ENCODE measurements at places on chromosomes 1 and 21.

DNA sequence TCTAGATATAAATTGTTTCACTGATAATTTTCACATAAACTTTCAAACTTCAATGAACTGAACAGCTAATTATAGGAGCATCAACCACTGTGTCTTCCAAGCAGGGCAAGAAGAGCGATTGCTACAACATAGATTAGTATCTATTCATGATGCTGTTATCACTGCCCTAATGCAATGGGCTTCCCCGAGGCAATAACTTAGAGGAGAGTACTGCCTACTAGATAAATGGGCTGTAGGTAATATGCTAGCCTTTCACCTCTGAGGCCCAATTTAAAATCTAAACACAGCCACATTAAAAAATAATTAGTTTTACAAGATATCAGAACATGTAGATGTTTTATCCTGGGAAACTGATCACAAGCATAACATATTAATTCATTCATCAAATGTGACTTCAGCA, 318.0 kb downstream of the VAV3 start:
- no peak for DNase-seq

DNA sequence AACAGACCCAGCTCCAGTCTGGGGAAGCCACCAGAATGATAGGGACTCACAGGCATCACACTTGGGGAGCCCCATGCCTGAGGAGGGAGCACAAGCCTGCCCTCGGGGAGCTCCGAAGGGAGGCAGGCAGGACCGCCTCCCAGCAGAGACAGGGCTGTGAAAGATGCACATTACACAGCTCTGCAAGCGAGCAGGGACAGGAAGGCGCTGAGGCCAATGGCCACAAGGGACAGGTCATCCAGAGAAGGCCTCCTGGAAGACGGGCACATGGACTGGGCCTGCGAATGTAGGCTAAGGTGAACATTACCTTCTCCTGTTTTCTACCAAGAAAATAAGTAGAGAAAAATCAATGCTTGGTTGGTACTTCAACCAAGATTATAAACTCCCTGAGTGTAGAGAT, 4.2 kb downstream of the NPR1 start:
- DNase-seq = no peak

DNA sequence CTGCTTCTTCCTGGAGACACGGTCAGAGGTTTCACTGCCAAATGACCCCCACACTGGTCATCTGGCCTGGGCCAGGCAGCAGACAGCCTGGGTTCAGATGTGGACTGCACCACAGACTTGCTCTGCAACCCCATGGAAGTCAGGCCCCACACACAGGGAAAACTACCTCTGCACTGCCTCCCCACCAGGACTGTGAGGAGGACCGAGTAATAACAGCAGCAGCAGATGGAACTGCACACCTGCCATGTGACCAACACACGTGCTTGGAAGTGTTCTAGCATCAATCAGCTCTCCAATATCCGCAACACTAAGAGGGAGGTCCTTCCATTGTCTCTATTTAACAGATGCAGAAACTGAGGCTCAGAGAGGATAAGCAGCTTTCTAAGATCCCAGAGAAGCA, 51.4 kb downstream of the SLC9A1 start:
- DNase-seq = peak; percentile 29

- no peak for DNase-seq
Observed at GRCh38 chr1:193242000-193242399, 55.6 kb upstream of the B3GALT2 start.

DNA sequence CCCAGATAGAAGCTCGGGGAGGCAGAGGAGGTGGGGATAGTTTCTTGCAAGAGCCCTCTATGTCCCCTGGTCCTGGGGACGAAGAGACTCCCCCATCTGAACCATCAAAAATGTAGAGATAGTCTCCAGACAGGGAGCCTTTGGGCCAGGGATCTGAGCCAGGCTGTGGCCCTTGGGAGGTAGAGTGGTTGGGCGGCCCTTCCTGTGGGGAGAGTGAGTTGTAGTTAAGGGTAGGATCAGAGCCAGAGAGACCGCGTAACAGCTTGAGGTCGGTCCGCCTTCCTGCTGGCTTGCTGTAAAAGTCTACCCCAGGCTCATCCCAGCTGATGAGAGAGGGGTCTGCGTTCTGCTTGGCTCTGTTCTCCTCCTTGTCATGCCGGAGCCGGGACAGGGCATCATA, 25.3 kb downstream of the PIK3C2B start:
- DNase-seq = no peak

DNA sequence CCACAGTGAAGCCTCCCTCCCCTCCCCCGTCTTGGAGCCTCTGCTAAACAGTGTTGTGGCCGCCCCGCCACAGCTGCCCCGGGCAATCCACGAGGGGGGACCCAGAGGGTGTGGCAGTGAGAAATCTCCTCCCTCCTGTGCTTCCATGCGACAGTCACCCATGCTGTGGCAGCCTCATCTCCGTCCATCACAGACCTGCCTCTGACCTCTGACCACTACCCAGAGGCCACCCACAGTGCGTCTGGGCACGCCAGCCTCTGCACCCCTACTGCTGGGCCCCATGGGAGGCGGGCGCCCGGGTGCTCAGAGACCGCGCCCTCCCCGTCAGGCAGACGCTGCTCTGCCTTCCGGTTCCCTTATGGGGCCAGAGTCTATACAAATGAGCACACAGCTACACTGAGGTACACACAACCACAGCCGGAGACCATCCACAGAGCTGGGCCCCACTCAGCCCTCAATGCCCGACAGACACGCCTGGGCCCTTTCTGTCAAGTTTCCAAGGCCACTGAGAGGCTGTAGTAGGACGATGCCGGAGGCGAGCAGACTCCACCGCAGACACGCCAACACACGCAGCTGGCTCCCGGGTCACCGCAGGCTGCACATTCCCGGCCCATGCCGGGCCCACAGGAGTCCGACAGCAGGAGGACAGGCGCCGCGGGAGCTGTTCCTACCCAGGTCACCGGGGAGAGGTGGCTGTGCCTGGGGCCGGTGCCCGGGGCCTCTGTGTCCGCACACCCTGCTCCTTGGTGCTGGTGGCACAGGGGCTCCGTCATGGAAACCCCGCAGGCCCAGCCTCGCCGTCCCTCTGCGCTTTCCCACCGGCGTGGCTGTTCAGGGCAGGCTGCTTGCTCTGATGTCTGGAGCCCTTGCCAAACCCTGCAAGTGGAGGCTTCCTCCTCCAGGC, 23.9 kb upstream of the TMEM52 start:
- no peak for DNase-seq

DNA sequence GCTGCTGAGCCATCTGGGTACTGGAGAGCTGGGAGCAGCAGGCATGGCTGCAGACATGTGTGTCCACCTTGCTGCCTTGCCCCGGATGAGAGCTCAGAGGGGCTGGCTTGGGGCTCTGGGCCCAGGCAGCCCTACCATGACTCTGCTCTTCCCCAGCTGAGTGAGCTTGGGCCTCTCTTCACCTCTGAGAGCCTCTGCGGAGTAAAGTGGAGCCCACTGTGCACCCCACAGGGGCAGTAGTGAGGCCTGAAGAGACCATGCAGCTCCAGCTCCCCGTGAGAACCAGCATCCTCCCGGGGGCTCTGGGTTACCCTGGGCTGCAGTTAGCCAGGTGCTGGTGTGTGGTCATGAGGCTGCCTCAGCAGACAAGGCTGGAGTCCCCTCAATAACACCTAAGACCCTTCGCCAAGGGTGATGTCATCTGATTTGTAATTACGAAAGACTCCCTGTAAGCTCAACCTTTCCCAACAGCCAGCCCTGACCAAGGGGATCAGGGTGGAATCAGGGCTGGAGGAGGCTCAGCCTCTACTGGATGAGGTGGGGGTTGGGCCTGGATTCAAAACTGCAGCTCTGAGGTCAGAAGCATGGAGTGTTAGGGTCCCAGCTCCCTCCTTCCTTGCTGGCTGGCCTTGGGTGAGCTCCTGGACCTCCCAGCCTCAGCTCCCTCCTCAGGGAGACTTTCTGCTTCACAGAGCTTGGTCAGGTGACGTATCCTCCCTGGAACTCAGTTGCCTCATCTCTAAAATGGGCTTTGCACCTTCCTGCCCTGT, 308.0 kb downstream of the MATN1 start:
- no peak for DNase-seq

GRCh38 chr21:38170283-38170682, 86.5 kb upstream of the KCNJ15 start:
- DNase-seq = peak; percentile 9

GRCh38 chr1:6635161-6635909, 10.7 kb downstream of the THAP3 start:
- no peak for DNase-seq

DNA sequence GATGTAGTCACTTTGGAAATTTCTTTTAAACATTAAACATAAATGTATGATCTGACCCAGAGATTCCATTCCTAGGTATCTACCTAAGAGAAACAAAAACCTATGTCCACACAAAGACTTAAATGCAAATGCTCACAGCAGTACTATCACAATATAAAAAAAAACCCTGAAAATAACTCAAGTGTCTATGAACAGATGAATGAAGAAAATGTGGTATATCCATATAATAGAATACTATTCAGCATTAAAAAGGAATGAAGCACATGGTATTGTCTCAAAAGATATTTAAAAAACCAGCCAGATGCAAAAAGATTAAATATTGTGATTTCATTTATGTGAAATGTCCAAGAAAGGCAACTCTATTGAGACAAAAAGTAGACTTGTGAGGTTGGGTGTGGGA, 48.3 kb downstream of the ADSS2 start:
- DNase-seq = no peak

DNA sequence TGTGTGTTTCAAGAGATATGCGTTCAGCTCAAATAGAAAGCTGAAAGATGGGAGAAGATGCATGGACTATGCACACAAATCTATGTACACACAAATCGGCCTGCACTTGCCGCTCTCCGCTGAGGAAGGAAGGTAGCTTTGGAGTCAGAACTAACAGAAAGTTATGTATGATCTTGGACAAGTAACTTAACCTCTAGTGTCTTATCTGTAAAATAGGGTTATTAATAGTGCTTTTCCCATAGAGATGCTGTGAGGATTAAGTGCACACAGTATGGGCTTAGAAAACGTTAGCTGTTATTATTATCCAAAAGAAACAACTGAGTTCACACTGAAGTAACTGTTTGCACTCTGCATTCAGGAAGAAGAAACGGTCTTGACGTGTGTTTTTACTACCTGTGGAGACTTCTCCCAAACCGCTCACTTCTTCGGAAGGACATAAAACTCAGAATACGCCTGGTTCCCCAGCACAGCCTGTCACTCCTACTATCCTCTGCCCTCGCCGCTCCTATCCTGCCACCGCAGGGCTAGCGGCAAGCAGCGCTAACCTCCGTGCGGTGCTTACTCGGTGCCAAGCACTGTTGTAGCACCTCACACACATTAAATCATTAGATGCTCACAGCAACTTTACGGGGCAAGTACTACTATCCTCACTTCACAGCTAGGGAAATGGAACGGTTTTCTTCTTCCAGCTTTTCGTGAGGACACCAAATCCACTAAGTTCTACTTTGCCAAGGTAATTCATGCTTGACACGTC, 1.3 kb downstream of the TGFBR3 start:
- no peak for DNase-seq

DNA sequence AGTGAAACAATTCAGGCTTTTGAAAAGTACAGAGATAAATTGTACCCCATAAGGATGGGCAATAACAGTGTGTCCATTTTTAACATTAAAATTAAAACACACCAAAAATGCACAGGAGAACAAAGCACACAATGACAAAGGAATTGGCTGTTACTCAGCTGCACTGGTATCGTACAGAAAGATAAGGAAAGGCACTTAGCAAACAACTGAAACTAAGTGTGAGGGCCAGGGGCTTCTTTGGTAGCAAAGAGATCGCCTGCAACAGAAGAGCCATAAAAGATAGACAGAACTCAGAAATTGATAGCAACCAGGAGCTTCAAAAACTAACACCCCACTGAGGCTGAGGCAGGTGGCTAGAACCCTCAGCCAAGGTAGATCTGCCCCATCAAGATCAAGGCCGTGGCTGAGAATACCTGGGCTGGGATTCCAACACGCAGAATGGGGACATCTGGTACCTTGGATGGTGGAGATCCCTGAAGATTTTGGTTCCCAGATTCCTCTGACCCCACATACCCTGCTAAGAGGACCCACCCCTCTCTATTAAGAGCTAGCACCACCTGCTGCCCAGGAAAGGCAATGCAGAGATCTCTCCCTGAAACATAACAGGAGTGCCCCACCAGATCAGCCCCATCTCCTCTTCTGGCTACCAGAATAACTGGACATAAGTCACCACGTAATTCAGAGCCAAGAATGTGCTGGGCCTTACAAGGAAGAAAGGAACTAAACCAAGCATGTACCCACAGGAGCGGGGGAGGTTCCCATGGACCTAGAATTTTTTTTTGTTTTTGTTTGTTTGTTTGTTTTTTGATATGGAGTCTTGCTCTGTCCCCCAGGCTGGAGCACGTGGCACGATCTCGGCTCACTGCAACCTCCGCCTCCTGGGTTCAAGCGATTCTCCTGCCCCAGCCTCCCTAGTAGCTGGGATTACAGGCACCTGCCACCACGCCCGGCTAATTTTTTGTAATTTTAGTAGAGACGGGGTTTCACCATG, 16.2 kb downstream of the PLEKHO1 start:
- DNase-seq = peak; percentile 84

DNA sequence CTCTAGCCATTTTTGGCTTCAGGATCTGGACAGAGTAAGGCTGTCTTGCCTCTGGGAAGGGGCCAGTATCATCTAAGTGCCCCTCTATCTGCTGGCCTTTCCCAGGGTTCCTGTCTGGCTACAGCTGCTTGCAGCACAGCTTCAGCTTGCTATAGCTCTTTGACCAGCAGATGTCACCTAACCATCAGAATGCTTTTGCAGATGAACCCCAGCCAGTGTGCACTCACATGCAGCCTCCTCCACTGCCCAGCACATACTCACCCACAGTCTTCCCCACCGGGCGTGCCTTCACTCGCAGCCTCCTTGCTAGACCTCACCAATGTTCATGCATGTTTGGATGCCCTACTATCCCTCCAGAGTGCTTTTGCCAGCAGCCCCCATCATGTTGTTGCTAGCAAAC, 769.0 kb downstream of the BRINP3 start:
- DNase-seq = peak; percentile 42

- DNase-seq = no peak
Observed at GRCh38 chr1:83967336-83967735, 31.6 kb downstream of the TTLL7 start.

- no peak for DNase-seq
Observed at GRCh38 chr1:58528518-58528917, 18.0 kb downstream of the OMA1 start.

- DNase-seq = no peak
Observed at GRCh38 chr1:159088546-159089183, 12.1 kb upstream of the AIM2 start.

- DNase-seq = no peak
Observed at GRCh38 chr1:6918925-6919511, 133.8 kb downstream of the CAMTA1 start.

GRCh38 chr1:192303029-192303428, 13.8 kb upstream of the RGS21 start:
- DNase-seq = no peak

- no peak for DNase-seq
Observed at GRCh38 chr1:24349891-24350290, 30.7 kb downstream of the GRHL3 start.

DNA sequence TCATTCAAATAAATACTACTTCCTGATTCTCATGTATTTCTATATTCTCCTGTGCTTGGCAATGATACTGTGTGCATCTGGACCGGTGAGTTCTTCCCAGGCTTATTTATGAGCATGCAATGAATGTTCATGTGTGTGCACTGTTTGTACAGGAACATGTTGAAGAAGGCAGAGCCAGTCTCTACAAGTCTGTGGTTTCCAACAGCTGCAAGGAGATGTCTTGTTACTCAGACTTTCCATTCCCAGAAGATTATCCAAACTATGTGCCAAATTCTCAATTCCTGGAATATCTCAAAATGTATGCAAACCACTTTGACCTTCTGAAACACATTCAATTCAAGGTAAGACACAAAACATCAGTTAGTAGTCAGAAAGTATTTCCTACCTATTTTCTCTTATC, 19.1 kb downstream of the FMO1 start:
- no peak for DNase-seq

All from NAMALWA (cell line).